ENCODE measurements at places on chromosomes 4 and X. TPM values are rescaled to one million over a fixed set of nuclear protein-coding genes. Genes with fewer than 3 reads are reported as not detected.
A peak's percentile ranks its signal among the peaks of the same experiment; 100 is the strongest.

DNA sequence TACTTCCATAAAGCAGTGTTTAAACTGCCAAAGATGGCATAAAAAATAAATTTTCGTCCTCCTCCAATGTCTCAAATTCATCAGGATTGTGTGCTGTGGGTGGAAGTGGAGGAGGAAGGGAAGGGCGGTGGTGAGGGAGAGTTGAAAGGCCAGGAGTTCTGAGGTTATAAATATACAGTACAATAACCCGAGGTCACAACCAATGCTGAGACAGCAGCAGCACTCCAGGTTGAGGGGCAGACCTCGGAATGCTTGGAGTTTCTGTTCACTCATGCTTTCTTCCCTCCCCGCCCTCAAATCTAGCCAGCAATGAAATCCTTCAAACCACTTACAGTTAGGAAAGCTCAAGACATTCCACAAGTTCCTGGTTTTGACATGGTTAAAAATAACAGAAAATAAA is 134.0 kb upstream of the SMAD1 start:
- no peak for DNase-seq

DNA sequence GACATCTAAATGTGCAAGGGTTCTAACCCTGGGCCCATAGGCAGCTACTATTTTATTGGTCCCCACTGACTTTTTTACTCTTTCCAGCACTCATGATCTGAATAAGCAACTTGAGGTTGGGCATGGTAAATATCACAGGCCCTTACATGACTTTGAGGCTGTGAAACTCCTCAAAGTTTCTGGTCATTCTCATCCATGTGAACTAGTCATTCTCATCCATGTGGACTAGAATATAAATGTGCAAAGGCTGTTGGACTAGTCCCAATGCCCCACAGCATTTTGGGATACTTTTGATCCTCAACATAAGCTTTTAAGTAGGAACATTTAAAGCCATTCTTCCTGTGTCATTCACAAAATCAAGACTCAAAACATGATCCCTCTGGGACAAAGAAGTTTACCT is 290.7 kb upstream of the PPARGC1A start:
- DNase-seq = no peak

- no peak for DNase-seq
These were observed 304.9 kb upstream of the RPS6KA3 start for GRCh38 chrX:20571611-20572010.

DNA sequence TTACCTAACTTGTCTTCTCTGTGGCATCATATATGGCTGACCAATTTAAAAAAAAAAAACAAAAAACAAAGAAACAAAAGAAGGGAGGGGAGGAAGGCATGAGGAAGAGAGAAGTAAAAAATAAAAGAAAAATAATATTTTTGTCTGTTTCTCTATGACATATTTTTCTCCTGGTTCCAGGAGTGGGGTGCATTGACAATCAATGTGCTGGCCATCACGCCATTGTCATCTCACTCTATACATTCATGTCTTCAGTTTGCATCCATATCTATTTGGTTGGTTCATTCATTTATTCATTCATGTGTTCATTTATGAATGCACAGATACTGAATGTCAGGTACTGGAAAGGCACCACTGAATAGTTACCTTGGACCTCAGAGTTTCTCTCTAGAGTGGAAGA is 183.4 kb downstream of the DCHS2 start:
- DNase-seq = no peak

DNA sequence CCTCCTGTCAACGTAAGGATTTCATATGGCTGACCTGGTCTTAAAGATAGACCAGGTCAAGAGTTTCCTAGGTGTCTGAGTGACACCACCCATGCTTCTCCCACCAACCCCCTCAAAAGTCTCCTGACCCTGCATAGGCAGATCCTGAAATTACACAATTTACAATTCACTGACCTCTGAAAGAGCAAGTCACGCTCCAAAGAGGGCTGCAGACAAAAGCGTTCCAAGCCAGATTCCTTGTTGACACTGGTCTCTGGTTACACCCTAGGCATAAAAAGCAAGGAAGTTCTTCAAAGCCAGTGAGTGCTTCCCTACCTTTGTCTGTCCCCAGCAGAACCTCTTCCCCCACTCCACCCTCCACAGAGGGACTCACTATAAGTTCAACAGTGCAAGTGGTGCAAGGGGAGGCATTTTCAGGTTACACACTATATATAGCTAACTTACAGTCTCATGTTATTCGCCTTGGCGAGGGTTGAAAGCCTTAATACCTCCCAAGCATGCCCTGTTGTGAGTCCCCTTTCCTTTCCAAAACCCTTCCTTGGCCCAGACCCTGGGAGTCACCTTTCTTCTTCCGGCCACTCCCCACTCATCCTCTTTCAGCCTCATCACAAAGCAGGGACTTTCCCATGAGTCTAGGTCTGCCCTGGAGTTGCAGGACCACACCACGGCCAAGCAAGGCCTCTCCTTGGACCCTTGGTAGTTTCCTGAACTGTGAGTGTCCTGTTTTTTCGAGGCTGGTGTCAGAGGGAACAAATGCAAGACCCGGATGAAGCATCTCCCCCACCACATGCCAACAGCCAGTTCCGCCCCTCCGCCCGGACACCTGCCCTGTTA is 58.0 kb upstream of the KLF3 start:
- DNase-seq = no peak

Gene NAA11
- not detected for total RNA-seq

DNA sequence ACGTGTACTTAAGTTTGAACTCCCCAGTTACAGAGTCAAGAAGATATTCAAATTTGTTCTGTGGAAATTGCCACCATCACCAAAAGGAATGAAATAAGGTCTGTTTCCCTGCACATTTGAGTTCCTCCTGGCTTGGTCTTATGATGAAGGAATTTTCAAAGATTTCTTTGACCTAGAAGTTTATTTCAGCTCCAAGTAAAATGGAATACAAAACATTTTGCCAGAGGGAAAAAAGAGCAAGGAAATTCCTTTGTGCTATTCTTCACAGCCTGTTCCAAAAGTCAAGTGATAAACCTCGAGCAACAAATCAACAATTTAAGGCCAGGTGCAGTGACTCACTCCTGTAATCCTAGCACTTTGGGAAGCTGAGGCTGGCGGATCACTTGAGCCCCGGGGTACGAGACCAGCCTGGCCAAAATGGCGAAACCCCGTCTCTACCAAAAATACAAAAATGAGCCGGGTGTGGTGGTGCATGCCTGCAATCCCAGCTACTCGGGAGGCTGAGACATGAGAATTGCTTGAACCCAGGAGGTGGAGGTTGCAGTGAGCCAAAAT is 3.4 kb downstream of the NKRF start:
- DNase-seq = no peak

GRCh38 chr4:4364486-4365208 is 22.3 kb upstream of the NSG1 start:
- DNase-seq = no peak

Gene GPR50
- total RNA-seq = not detected

- no peak for DNase-seq
These were observed 645.8 kb upstream of the ATOH1 start for GRCh38 chr4:93182722-93183121.

DNA sequence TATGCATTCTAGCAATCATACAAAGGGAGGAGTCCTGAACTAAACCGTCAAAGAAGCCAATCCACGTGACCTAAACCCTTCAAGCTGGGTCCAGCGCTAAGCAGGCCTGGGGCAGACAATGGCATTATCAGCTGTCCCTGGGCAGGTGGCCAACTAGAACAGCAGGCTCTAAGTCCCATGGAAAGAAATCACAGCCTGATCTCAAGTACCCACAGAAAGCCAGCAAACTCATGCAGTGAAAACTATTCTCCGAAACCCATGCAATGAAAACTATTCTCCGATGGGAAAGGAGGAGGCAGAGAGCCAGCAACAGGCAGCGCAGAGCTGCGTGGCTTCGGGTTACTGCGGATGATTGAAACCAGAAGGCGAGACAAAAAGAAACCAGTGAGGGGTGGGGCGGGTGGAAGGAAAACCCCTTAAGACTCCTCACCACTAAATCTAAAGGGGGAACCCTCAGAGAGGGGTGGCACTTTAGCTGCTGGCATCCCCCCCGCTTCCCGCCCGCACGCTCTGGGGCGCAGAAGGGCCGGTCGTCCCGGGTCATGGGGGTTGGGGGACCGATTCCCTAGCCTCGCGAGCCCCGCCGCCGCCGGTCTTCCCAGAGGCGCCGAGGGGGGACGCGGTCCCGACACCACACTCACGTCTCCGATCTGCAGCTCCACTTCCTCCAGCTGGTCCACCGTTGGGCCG is 567 bp downstream of the C4orf46 start:
- DNase-seq = peak; percentile 52

GRCh38 chr4:97910005-97910404 is 233.3 kb downstream of the STPG2 start:
- no peak for DNase-seq

DNA sequence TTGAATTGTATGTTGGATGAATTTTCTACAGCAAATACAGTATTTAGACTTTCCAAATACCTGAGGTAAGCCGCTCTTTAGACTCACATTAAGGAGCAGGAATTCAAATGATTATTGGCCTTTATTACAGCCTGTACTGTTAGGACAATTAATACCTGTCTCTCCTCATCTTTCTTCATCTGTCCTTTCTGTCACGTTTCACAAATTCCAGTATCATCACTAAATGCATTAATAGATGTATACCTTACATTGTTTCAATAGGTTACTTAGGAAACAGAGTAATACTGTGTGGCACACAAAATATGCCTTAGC is 1.2 kb downstream of the FAM241A start:
- no peak for DNase-seq

DNA sequence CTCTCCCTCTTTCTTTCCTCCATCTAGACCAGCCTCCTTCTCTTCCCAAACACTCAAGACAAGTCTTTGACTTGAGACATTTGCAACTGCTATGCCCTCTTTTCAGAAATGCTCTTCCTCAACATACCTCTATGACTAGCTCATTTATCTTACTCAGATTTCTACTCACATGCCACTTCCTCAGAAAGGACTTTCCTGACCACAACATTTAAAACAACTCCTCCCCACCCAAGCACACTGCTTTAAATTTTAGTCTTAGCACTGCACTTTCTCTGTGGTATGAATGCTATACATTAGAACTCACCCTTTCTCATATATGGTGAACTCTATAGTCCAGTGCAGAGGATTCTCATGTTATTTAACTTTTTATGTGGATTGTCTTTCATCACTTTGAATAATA is 28.4 kb upstream of the SULT1E1 start:
- no peak for DNase-seq

Gene GAGE12F
- total RNA-seq = not detected

Gene WDR13
- 127 TPM for total RNA-seq

DNA sequence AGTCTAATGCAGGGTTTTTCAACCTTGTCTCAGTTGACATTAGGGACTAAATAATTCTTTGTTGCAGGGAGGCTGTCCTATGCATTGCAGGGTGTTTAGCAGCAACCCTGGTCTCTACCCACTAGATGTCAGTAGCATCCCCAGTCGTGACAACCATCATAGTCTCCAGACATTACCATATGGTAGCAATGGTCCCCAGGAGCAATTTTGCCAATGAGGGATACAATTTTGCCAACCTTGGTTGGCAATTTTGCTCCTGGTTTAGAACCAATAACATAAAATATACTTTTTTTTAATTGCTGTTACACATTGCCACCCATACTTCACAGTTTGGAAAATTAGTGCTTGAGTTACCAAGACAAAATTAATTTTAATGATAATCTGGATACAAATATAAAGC is 6.0 kb downstream of the EREG start:
- no peak for DNase-seq

Gene MAPK10
- 178 TPM for total RNA-seq

Gene C4orf51
- total RNA-seq = not detected

GRCh38 chr4:36493251-36493650 is 211.8 kb downstream of the DTHD1 start:
- no peak for DNase-seq

- no peak for DNase-seq
These were observed 339.8 kb upstream of the FRG1 start for GRCh38 chr4:189600718-189601435.

GRCh38 chr4:147052361-147052760 is 106.7 kb upstream of the TTC29 start:
- DNase-seq = no peak

DNA sequence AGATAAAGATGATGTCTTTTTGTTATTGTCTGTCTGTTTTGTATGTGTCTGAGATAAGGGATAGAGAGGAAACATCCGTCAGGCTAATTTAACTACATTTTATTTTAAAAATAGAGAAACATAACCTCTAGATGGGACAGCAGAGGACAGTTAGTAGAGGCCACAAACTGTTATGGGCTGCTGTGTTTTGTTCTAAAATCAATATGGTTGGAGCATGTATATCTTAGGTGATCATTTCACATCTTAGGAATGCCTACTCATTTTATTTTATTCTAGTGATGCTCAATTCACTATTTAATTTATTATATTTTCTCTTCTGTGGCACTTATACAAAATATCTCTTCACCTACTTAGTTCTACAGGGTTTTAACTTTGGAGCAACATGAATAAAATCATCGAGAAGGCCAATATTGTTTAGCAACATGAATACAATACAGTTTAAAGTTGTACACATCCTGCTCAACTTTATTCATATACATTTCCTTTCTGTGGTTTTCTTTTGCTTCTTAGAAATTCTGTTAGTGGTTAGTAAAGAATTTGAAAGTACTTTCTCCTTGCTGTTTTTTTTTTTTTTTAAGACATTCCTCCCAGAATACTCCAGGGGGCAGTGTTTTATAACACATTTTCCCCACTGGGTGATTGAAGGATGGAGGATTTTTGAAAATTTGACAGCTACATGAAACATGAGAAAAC is 392.9 kb downstream of the UNC5C start:
- DNase-seq = no peak

Gene TCEAL3
- total RNA-seq = 49.1 TPM

Gene HSPA4L
- 5.6 TPM for total RNA-seq

Gene NXF2
- total RNA-seq = not detected

DNA sequence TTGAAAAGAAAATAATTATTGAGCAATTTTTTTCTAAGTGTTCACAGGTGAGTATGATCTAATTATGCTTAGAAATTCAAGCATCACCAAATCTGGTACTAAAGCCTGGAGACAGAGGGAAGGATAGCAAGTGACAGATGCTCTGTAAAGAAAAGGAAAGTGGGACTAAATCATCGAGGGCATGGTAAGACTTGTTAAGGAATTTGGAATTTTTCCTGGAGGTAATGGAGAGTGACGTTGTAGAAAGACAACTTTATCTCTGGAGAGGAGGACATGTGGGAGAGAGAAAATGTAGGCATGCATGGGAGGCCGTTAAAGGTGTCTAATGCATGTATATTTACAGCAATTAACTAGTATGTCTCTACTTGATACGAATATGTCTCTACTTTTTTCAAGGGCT is 333.2 kb upstream of the ATOH1 start:
- DNase-seq = no peak

GRCh38 chr4:80990851-80991250 is 39.7 kb upstream of the BMP3 start:
- DNase-seq = no peak

DNA sequence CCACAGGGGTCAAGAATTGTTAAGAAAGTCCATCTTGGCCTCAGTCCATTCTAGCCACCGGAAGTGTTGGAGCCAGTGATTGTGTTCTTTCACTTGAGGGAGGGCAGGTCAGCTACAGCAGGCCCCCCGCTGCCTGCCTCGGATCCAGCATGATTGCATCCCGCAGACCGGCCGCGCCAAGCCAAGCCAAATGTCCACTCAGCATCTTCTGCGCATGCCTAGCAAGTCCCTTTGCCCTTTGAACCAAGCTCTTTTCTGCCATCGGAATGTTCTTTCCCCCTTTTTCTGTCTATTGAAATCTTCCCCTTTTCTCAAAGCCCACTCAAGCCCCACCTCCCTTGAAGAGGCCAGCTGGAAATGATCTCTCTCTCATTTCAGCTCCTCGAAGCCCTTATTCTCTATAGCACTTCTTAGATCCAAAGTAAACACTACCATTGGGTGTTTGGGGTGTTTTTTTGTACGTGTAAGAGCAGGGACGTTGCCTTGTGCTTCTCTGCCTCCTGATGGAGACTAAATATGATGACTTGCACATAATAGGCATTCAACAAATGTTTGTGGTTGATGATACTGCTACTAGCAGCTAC is 147.8 kb upstream of the BCOR start:
- no peak for DNase-seq

Gene FBXL5
- total RNA-seq = 110 TPM

Data from ureter (tissue), 1 donor.